ENCODE measurements at places on chromosomes 7 and 10. TPM values are rescaled to one million over a fixed set of nuclear protein-coding genes. Genes with fewer than 3 reads are reported as not detected.

PLXNA4 gene
- total RNA-seq, result 0.24 TPM

PTPN20 gene
- total RNA-seq, result 1.5 TPM

MACROH2A2 gene
- total RNA-seq, result 4.1 TPM

UCN3 gene
- not detected for total RNA-seq

ITPRID1 gene
- total RNA-seq, result not detected

DNA sequence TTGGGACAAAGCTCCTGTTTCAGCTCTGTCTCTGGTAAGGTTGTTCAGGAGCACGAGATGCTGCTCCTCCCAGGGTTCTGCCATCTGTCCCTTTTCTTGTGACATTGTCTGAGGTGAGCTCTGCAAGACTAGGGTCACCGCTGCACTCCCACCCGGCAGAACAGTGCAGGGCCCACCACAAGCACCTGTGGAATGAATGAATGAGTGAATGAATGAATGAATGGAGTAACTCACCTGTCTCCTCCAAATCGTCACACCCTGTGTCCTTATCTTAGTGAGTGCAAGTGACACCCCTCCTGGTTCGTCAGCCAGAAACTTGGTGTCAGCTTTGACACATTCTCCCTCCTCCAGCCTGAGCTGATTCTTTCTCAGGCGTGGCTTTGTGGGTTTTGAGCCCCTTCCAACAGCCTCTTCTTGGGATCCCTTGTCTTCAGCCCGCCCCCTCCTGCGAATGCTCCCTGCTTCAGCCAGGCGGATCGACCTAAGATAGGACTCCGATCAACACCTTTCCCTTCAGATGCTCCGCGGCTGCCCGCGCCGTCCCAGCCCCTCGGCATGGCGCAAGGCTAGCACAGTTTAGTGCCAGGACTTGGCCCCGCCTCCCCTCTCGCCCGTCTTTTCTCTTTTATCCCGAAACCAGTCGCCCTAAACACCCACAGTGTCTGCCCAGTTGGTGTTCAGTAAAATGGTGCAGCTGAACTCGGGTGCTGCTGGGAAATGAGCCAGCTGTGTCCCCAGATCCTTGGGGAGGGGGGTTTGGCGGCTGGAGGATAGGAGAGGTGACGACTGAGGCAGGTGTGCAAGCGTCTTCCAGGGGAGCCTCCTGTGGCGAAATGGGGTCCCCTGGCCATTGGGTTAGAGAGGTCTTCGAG, 89.3 kb downstream of the BEND7 start:
- peak; percentile 16 for DNase-seq

DNA sequence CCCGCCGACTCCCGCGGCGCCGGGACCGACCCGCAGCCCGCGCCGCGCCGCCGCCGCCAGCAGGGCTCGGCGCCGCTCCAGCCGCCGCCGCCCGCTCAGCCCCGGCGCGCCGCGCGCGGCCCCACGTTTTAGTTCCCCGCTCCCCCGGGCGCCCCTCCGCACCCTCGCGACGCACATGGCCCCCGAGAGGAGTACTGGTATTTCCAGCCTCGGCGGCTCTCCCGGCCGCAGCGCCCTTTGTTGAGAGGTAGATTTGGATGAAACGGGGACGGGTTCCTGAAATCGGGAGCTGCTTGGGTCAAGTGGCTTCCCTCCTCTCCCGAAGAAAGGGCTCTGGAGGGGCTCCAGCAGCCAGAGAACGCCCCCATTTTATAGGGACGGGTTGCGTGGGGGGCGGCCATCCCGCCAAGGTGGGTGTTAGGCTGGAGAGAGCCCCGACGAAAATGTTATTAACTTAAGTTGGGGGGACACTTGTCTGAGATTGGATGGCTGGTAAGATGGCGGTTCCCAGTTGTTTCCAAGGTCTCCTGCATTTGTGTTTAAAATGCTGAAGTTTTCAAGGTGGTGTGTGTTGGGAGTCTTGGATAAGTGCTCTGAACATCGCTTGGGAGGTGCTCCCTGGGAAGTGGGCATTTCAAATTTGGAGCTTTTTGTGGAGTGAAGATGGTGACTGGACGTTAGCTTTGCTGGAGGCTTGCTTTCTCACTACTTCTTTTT, 1.2 kb downstream of the BMI1 start:
- peak; percentile 23 for DNase-seq

DNA sequence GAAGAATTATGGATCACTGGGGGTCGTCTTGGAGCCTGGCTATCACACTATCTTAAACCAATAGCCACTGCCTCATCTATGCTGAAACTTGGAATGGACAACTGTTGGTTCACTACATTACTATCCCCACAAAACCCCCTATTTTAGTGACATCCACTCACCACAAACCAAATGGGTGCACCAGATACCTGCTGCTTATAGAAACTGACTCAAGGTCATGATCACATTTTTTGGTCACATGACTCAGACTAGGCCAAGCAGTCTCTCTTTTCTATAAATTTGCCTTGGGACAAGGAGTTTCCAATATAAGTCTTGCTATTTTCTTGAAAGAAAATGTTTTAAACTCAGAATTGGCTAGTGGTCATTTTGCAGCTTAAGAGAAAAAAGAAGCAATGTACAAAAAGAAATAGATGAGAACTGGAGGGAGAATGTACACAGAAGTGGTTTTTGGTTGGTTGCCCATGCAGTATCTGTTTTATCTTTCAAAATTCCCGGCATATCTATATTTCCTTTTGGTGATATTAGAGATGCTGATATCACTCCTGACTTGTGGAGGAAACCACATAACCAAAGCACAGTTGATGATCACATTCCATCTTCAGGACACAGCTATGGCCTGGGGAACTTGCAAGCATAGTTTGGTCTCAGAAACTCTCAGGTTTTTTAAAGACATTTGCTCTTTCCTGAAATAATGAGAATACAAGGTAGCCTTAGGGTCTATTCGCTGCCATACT, 85.2 kb upstream of the CACNA2D1 start:
- no peak for DNase-seq

- no peak for DNase-seq
Measured at GRCh38 chr7:1912593-1913465, 242.8 kb downstream of the ELFN1 start.

DNA sequence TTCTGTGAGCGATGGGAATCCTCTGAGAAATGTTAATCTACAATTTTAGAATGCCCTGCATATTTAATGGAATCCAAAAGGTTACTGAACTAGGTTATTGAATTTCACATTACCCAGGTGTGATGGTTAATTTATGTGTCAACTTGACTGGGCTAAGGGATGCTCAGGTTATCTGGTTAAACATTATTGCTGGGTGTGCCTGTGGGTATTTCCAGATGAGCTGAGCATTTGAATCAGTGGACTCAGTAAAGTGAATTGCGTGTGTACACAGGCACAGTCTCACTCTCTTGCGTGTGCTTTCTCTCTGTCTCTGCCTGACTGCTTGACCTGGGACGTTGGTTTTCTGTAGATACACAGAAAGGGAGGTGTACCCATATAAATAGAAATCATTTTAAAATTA, 21.7 kb downstream of the RNF32 start:
- no peak for DNase-seq

Measured in activated CD4-positive, alpha-beta memory T cell treated with anti-CD3 and anti-CD28 coated beads for 36 hours (primary cell).